Adrenal gland (tissue), 19 donors: ENCODE measurements at places on chromosomes 13 and 19. TPM values are rescaled to one million over a fixed set of nuclear protein-coding genes. Genes with fewer than 3 reads are reported as not detected.

DNA sequence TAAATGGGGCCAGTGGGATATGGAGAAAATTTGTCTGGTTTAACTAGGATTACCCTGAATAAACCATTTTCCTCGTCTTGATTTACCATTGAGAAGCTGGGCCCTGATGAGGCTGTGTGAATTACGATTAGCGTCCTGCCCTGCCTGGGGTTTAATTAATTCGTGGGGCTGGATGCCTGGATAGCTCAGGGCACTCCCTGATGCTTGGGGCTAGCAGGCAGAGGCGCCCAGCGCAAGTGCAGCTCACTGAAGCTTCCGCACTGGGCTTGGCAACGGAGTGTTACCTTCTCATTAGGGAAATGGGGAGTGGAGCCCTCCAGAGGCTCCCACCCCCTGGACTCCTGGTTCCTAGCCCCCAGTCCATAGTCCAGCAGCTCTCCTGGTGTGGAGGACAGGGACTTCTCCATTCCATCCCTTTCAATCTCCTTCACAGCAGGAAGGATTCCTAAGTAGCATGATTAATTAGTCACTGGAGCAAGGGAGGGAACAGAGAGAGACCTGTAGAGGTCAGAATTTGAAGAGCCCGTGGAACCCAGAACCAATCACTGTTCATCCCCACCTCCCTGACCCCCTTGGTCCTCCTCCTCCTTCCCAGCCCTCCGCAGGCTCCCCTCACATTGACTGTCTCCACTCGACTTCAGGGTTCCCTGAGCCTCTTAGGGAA lies 107.2 kb downstream of the UQCRFS1 start:
- no peak for DNase-seq

DNA sequence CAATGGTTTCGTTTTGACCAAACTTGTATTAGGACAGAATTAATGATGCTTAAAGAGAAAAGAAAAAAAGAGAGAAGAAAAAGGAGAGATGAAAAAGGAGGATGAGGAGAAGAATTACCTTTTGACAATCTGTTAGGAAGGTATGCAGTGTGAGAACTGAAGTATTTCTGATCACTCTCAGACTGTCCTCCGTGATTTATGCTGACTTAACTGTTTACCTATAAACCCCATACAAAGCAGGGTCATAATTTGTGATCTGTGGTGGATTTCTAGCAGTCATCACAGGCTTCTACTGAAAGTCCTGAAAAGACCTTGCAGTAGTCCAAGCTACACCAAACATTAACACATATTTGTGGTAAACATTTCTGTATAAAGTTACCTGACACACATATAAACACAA lies 93.9 kb downstream of the PCDH17 start:
- DNase-seq = no peak

- no peak for DNase-seq
These were observed 711 bp downstream of the CILP2 start for GRCh38 chr19:19538785-19539166.

The GZMM gene
- 1.3 TPM for polyA plus RNA-seq

- peak; percentile 99 for DNase-seq
These were observed at the start of gene POLRMT for GRCh38 chr19:633068-633785. Gene POLRMT, minus strand, starts transcription at chr19:633537. Its CDS starts 25 bp downstream, at chr19:633512.
